ENCODE measurements at places on chromosomes 7 and 10.

GRCh38 chr7:135943134-135943879 lies 33.9 kb downstream of the MTPN start:
- DNase-seq, result no peak

DNA sequence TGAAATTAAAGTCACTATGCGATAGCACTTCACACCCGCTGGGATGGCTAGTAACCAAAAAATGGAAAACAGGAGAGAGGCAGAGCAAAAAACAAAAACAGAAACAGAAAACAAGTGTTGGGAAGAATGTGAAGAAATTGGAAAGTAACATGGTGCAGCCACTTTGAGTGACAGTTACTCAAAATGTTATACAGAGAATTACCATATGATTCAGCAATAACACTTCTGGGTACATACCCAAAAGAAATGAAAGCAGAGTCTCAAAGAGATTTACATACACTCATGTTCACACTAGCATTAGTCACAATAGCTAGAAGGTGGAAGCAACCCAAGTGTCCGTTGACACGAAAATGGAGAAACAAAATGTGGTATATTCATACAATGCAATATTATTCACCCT lies 88.6 kb upstream of the KCNIP2 start:
- no peak for DNase-seq

DNA sequence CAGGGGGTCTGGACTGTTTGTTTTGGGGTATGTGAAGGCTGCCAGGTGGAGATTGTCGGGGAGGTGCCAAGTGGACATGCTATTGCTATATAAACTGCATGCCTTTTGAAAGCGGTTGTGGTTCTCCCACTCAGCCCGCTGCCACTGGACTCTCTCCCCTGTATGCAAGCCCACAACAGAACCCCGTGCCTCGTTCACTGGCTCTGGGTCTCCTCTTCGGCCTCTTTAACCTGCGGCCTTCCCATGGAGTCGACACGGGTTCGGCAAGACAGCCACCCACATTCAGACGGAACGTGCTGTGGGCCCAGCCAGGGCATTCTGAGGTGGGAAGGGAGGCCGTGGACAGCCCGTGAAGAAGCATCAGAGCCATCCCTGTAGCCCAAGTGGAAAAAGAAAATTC lies 50.3 kb downstream of the SVIL start:
- DNase-seq, result no peak

- DNase-seq, result no peak
Measured at GRCh38 chr7:117085769-117086463, 132.6 kb downstream of the ST7 start.

GRCh38 chr7:149799397-149800168 lies 26.2 kb upstream of the ZNF467 start:
- no peak for DNase-seq

- no peak for DNase-seq
Measured at GRCh38 chr7:12800486-12800885, 113.1 kb downstream of the ARL4A start.

DNA sequence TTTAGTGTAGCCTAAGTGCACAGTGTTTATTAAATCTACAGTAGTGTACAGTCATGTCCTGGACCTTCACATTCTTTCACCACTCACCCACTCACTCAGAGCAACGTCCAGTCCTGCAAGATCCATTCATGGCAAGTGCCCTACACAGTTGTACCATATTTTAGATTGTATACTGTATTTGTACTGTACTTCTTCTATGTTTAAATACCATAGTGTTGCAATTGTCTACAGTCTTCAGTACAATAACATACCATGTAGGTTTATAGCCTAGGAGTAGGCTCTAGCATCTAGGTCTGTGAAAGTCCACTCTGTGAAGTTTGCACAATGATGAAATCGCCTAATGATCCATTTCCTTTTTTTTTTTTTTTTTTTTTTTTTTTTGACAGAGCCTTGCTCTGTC lies 12.0 kb downstream of the EEPD1 start:
- DNase-seq, result no peak

- DNase-seq, result no peak
Measured at GRCh38 chr10:120641695-120642094, 184.7 kb downstream of the PLPP4 start.

DNA sequence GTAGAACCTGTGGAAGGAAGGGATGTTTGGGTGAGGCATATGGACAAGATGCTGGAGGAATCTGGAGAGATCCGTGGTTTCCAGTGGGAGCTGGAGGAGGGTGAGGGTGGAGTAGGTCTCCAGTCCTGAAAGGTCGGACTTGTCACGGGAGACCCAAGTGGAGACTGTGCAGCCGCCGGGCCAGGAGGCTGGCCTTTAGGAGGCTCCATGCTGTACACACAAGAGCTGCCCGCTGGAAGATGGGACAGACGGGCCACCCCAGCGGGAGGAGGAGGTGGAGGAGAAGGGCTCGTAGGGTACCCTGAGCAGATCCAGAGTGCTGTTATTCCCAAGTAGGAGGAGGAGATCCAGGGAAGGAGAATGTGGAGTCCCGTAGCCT lies 106.7 kb downstream of the NKX6-2 start:
- DNase-seq, result peak; percentile 19

DNA sequence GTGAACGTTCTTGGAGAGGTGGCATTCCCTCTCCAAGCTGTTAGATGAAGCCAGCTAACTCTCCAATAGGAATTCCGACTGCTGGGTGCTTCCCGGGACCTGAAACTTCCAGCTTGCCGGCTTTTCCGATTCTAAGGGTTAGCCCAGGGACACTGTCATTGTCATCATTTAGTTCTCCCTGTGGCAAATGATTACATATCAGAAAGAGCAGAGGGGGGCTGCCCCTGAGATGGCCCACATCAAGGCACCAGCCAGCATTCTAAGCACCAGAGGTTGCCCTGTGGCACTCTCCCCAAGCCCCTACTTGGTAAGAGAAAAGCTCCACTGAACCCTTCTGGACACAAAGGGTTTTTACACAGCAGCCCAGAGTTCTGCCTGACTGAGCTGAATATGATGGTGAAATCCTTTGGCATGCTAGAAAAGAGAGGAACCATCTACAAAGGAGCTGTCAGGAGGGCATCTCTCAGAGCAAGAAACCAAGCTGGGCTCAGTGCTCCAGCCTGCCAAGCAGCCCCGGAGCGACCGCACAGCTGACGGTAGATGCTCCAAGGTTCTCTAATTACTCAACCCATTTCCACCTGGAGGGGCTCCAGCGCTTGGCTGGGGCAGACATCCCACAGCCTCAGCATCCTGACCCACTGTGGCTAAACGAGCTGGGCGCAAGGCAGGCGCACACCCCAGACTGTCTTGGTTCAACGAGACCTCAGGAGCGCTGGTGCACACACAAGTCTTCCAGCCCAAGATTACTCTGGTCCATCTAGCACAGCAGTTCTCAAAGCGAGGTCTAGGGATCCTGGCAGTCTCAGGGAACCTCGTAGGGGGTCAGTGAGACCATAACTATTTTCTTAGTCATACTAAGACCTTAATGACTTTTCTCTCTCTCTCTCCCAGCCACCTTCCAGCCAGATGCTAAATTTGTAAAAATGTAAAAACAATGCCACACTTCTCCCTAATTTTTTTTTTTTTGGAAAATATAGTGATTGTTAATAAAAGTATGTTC lies 160.5 kb downstream of the GFRA1 start:
- no peak for DNase-seq

- DNase-seq, result no peak
Measured at GRCh38 chr7:119228482-119228881, 1004.0 kb downstream of the ANKRD7 start.

DNA sequence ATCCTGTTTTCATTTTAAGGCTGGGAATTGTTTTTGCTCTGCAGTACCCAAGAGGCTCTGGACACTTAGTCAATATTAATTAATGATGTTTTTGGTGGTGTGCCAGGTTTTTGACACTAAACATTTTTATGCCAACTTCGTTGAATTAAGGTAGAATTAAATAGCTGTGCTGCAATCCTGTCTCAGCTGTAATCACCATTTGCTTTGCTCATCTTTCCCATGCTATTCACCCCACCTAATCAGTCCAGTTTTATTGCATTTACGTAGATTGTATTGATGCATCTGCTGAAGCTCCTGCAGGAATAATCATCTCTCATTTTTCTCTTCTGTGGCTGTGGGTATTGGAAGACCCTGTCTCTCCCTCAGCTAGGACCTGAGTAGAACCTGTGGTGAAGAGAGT lies 52.6 kb upstream of the TRUB1 start:
- no peak for DNase-seq

GRCh38 chr10:36313142-36313541 lies 671.0 kb upstream of the FZD8 start:
- DNase-seq, result no peak

- DNase-seq, result no peak
Measured at GRCh38 chr7:159141660-159142059, 3.0 kb downstream of the VIPR2 start.

- peak; percentile 10 for DNase-seq
Measured at GRCh38 chr10:73731588-73732375, 12.4 kb upstream of the SEC24C start.

GRCh38 chr7:138008588-138009349 lies 6.9 kb upstream of the CREB3L2 start:
- peak; percentile 56 for DNase-seq

DNA sequence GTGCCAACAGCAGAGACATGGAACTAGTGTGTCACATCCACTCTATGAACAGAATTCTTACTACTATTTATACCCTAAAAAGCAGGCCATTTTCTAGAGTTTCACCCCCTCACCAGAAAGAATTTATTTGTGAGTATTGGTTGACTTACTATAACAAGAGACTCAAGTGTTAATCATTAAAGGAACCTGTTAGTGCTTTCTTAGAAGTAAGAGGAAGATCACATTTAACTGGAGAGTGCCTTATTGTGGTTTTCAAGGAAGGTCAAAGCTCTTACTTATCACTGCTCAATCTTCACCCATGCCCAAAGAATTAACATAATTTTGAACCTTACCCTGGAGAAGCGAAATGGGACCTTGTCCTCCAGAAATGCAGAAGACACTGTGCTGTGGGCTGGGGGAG lies 169.3 kb upstream of the PRSS1 start:
- no peak for DNase-seq

DNA sequence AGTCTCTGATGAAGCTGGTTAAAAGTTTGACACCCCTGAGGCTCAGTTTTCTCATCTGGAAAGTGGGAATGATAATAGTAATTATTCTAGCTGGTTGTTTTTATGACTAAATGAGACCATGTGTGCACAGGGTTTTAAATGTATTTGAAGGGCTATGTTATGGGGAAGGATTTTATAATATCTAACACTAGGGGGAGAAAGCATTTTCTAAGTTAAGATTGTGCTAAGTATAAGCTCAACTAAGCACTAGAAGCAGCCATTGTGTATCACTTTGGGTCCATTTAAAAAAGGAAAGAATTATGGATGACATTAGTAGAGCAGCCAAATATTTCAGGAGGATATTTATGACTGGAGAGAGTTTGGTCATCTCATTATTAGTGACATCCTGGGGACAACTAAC lies 49.5 kb upstream of the CREB5 start:
- DNase-seq, result no peak

GRCh38 chr10:29947701-29948060 lies 111.7 kb downstream of the JCAD start:
- DNase-seq, result no peak

- no peak for DNase-seq
Measured at GRCh38 chr10:5349362-5349761, 15.4 kb upstream of the UCN3 start.

DNA sequence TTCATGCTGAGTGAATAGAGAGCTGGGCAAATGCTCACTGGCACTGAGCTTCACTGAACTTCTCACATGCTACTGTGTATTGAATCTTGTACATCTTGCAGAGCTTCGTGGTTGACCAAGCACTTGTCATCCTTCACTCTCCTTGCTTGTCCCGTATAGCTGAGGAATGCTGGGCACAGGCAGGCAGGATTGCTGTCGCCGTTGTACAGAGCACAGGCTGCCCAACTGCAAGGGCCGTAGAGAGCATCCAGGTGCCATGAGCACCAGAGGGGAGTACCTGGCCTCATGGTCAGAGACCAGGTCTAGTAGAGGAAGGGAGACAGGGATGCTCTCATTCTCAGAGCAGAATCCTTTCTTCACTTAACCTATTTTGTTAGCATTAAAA lies 99.8 kb upstream of the RET start:
- no peak for DNase-seq

GRCh38 chr10:31630861-31631567 lies 297.6 kb downstream of the ARHGAP12 start:
- no peak for DNase-seq

DNA sequence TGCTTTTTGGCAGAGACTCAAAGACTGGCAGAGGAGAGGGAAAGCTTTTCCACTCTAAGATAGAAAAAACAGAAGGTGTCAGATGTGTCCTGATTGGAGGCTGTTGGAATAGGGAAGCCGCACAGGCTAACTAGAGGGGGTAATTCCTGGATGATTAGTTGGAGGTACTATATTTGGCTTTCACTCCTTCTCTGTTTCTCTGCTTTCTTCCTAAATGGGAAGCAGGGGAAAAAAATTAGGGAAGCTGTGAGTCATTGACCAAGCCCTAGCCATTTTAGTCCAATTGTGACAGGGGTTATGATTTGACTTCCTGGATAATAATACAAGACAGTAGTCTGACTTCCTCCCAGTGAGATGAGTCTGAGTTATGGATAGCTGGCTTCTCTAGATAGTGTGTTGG lies 475.2 kb upstream of the CELF2 start:
- no peak for DNase-seq

- peak; percentile 38 for DNase-seq
Measured at GRCh38 chr10:45373576-45374349, at the start of gene ALOX5. Gene ALOX5 (plus strand): TSS chr10:45374216. CDS start chr10:45374280, 64 bp downstream.

- no peak for DNase-seq
Measured at GRCh38 chr10:107341281-107341680, 176.8 kb upstream of the SORCS1 start.

DNA sequence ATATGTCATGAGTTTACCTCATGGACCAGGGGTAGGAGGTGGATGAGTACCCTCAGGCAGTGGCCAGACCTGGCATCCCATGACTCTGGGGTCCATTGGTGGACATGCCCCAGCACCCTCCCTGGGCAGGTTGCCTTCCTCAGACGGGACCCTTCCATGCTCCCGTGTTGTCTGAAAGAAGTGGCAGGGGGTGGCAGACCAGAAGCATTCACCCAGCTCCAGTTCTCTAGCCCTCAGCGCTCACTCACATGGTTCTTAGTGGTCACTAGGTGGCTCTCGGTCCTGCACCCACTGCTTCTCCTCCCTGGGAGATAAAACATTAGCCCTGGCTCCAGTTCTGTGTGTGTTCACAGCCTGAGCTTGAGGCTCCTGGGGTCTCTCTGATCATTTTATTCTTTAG lies 6.0 kb downstream of the RBP3 start:
- DNase-seq, result no peak

- no peak for DNase-seq
Measured at GRCh38 chr10:108956149-108956548, 967.2 kb downstream of the XPNPEP1 start.
